ENCODE measurements at places on chromosomes 3 and 15.
A peak's percentile ranks its signal among the peaks of the same experiment; 100 is the strongest.

DNA sequence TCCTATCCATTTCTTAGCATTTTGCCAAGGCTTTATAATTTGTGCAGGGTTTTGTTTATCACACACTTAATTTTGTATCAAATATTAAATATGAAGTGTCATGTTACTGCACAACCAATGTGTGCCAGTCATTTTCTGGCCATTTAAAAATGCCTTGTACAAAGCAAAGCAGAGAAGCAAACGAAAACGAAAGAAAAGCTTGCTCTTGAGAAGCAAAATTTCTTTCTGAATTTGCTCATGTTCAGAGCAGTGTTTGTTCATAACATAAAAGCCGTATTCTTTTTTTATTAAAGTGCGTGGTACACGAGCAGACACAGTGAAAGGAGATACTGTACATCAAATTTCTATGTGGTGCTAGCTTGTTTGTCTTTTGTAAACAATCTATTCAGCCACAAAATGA lies 792.6 kb downstream of the NAALADL2 start:
- no peaks in the 10 kb centered on the region for H3K27me3 ChIP-seq
- peak; percentile 87 for DNase-seq
- H3K4me3 ChIP-seq: peak overlapping the region; percentile 41
- H3K36me3 ChIP-seq: no peaks in the 10 kb centered on the region

DNA sequence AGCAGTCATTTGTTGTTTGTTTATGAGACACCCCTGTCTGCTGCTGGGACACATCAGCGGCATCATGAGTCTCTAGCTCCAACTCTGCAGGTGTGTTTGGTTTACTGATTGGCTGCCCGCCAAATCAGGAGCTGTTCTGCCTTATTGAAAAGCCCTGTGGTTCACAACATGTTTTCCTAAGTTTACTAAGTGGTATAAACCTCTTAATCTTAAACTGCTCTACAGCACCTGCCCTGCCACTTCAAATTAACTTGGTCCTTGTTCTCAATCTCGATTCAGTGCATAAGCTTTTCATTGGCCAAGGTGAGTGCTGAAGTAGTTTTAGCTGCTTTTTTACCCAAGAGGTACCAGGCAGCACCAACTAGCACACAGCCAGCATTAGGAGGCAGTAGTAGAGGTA lies 77.8 kb upstream of the WDR72 start:
- H3K36me3 ChIP-seq: no peaks in the 10 kb centered on the region
- peak; percentile 73 for DNase-seq
- H3K27ac ChIP-seq: no peak overlapping the region
- H3K4me1 ChIP-seq: no peaks in the 10 kb centered on the region
- H3K4me3 ChIP-seq: no peak overlapping the region

DNA sequence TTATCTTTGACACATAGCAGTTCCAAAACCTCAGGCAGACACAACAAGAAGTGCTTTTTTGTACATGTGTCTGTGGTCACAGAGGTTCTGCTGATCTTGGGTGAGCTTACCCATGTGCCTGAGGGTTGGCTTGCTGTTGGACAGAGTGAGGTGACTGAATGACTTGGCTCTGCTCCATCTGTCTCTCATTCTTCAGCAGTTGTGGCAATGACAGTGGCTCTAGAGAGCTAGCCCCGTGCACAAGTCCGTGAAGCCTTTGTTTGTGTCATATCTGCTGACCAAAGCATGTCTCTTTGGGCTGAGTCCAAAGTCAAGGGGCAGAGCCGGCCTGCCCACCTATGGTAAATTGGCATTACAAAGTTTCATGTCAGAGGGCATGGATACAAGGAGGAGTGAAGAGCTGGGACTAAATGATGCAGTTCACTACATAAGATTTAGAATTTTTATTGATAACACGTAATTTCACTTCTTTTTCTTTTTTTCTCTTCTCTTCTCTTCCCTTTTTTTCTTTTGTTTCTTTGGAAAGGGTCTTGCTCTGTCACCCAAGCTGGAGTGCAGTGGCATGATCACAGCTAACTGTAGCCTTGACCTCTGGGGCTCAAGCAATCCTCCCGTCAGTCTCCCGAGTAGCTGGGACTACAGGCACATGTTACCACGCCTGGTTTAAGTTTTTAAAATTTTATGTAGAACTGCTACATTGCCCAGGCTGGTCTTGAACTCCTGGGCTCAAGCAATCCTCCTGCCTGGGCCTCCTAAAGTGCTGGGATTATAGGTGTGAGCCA lies 77.9 kb downstream of the ITPR1 start:
- no peaks in the 10 kb centered on the region for H3K4me1 ChIP-seq
- H3K36me3 ChIP-seq: no peaks in the 10 kb centered on the region
- DNase-seq: no peak
- no peak overlapping the region for H3K27ac ChIP-seq
- no peak overlapping the region for H3K4me3 ChIP-seq

DNA sequence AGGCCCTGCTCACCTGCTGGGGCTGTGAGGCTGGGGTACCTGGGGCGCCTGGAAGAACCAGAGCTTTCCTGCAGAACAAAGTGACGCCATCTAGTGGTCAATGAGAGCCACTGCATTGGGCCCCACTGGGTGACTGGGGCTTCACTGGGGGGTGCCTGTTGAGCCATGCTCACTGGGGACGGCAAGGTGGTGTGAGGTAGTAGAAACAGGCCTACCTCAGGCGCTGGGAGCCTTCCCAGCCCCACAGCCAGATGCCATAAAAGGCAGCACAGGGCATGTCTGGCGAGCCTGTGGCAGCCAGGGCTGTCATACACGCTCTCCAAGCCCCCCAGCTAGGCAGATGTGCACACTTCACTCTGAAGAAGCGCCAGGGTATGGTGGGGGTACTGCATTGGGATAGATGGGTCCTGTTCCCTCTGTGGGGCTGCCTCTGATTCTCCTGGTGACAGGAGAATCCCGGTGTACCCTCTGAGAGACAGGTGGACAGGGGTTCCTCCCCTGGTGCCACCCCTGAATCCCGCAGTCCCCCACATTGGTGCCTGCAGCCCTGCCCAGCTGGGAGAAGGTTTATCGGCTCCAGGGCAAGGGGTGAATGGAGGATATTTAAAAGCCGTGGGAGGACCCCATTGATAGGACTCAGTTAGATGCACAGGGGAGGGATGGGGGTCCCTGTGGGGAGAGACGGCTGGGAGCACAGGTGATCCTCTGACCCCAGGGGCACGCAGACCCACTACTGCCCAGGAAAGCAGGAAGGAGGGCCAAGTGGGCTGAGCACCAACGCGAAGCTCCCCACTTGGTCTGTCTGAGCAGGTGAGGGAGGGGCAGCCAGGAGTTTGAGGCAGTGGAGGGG lies 178.8 kb downstream of the NSMCE3 start:
- H3K4me3 ChIP-seq: no peak overlapping the region
- no peaks in the 10 kb centered on the region for H3K27me3 ChIP-seq
- no peak for DNase-seq
- no peaks in the 10 kb centered on the region for H3K36me3 ChIP-seq
- no peaks in the 10 kb centered on the region for H3K4me1 ChIP-seq
- H3K27ac ChIP-seq: no peak overlapping the region

GRCh38 chr15:52069559-52069958 lies 43.0 kb downstream of the BCL2L10 start:
- no peak overlapping the region for H3K27ac ChIP-seq
- H3K27me3 ChIP-seq: no peaks in the 10 kb centered on the region
- no peaks in the 10 kb centered on the region for H3K36me3 ChIP-seq
- H3K4me3 ChIP-seq: no peak overlapping the region
- H3K4me1 ChIP-seq: peaks cover 13% of the 10 kb centered on the region

DNA sequence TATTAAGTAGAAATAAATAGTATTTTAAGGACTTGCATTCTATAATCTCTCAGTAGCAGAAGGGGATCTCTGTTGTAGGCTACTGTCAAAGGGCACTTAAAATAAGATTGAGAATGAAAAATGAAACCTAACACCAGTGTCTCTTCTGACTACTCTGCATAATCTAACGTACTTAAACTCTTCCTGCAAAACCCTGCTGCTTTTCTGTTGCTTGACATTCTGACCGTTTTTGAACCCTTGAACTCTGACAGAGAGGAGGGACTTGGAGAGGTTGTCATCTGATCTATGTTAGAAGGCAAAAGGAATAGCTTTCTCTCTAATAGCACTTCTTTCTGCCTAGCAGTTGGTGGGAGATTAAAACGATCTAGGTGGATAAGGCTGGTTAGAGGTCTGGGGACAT lies 204.6 kb downstream of the ZIC1 start:
- H3K36me3 ChIP-seq: no peaks in the 10 kb centered on the region
- H3K4me1 ChIP-seq: peaks cover 7% of the 10 kb centered on the region
- H3K4me3 ChIP-seq: peak overlapping the region; percentile 17
- peak; percentile 59 for DNase-seq
- no peaks in the 10 kb centered on the region for H3K27me3 ChIP-seq
- no peak overlapping the region for H3K27ac ChIP-seq

DNA sequence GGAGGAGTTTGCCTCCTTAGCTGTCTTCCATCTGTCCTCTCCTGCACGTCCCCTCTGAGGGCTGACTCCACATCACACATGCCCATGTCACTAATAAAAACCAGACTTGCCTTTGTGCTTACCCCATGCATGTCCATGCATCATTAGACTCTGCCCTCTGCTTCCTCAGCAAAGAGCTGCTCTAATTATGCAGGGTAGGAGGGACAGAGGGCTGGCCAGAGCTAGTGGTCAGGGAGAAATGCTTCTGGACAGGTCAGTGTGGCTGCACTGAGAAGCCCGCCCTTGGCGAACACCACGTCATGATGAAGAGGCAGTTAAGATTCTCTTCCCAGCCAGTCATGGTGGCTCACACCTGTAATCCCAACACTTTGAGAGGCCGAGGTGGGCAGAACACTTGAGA lies 8.9 kb downstream of the CA12 start:
- no peak overlapping the region for H3K27ac ChIP-seq
- no peaks in the 10 kb centered on the region for H3K36me3 ChIP-seq

GRCh38 chr3:44198284-44199269 lies 43.1 kb upstream of the TOPAZ1 start:
- H3K4me1 ChIP-seq: no peaks in the 10 kb centered on the region
- H3K27me3 ChIP-seq: no peaks in the 10 kb centered on the region
- H3K36me3 ChIP-seq: no peaks in the 10 kb centered on the region
- DNase-seq: peak; percentile 84
- no peak overlapping the region for H3K4me3 ChIP-seq
- no peak overlapping the region for H3K27ac ChIP-seq

DNA sequence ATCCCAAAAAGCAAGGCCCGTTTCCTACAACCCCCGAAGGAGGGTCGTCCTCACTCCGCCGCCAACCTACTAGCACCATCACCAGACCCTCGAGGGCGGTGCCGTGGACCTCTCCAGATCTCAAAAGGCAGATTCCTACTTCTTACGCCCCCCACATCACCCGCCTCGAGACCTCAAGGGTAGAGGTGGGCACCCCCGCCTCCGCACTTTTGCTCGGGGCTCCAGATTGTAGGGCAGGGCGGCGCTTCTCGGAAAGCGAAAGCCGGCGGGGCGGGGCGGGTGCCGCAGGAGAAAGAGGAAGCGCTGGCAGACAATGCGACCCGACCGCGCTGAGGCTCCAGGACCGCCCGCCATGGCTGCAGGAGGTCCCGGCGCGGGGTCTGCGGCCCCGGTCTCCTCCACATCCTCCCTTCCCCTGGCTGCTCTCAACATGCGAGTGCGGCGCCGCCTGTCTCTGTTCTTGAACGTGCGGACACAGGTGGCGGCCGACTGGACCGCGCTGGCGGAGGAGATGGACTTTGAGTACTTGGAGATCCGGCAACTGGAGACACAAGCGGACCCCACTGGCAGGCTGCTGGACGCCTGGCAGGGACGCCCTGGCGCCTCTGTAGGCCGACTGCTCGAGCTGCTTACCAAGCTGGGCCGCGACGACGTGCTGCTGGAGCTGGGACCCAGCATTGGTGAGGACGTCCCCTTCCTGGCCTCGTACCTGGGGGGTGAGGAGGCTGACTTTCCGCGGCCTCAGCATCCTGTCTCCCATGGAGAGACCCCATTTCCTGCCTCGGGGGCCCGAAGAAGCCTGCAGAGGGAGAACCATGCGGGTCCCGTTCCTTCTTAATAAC lies at the start of gene MYD88:
TSS of gene MYD88 (plus strand) at position 313 of the 842 bp plus-strand sequence. CDS start at position 353, 40 bp downstream.
- DNase-seq: peak; percentile 81
- no peaks in the 10 kb centered on the region for H3K27me3 ChIP-seq
- H3K4me1 ChIP-seq: peaks cover 6% of the 10 kb centered on the region
- peak within 1 kb of the TSS; percentile 66 for H3K4me3 ChIP-seq

DNA sequence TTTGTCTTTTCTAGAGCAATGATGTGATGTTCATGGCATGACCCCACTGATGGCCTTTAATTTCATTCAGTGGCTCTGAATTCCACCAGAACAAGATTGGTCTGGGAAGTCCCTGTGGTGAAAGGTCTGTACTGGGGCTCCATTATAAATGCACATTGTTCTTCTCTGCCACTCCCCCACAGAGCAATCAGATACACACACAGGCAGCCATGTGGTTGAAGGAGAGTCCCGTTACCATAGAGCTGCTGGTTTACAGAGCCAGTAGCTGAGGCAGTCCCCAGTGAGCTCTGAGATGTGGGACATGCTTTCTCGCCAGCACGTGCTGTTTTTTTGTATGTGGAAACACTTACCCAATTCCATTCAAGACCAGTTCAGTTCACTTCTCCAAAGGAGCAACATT lies 172.7 kb upstream of the TRIM42 start:
- H3K27ac ChIP-seq: no peak overlapping the region
- no peaks in the 10 kb centered on the region for H3K4me1 ChIP-seq
- no peaks in the 10 kb centered on the region for H3K27me3 ChIP-seq
- H3K36me3 ChIP-seq: no peaks in the 10 kb centered on the region
- no peak overlapping the region for H3K4me3 ChIP-seq

- H3K4me1 ChIP-seq: peaks cover 26% of the 10 kb centered on the region
- no peaks in the 10 kb centered on the region for H3K36me3 ChIP-seq
- no peak within 1 kb of the TSS for H3K27ac ChIP-seq
- no peak within 1 kb of the TSS for H3K4me3 ChIP-seq
Measured at GRCh38 chr3:49903451-49904424, at the start of gene MST1R. TSS of gene MST1R (minus strand) at chr3:49903873. CDS start at chr3:49903609, 264 bp downstream.

GRCh38 chr3:53416530-53416929 lies 69.2 kb upstream of the DCP1A start:
- no peaks in the 10 kb centered on the region for H3K36me3 ChIP-seq
- DNase-seq: no peak
- no peaks in the 10 kb centered on the region for H3K4me1 ChIP-seq
- H3K4me3 ChIP-seq: no peak overlapping the region
- no peak overlapping the region for H3K27ac ChIP-seq

Data from MM.1S (cell line).